D341Med (cell line): ENCODE measurements at places on chromosomes 11 and 22.

- no peak for DNase-seq
Observed at GRCh38 chr11:83153764-83154163, 3.2 kb upstream of the PCF11 start.

- DNase-seq: no peak
Observed at GRCh38 chr11:113461639-113462038, 13.6 kb downstream of the DRD2 start.

DNA sequence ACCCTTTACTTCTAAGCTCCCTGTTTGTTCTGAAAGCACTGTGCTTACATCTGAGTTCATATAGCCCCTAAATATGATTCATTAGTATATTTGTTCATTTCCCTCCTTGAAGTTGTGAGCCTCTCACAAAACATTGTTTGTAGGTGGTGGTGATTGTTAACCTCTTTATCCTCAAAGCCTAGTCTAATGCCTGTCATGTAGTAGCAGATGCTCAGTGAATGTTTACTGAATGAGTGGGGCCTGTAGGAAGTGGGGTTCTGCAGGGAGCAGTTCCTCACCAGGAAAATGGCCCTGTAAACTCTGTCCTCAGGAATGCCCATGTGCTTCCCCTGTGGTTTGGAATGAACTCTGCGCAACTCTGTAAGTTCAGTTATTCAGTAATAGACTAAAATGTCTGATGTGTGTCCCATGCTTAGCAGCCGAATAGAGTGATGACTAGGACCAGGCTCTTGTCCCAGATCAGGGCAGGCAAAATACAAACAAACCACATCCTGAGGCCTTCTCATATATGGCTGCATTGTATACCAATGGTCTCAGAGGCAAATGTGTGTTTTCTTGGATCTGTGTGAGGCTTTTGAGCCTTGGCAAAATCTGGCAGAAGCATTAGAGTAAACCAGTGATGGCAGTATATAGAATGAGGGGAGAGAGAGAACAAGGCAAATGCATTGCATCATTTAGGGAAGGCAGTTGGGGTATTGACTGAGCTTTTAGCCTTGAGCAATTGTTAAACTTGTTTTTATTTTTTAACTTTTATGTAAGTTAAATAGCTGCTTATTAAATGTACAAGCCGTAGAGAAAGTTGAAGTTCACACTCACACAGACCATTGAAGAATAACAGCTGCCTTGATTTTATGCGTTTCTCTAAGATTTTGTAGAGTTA lies 91.4 kb upstream of the BIRC3 start:
- DNase-seq: no peak

DNA sequence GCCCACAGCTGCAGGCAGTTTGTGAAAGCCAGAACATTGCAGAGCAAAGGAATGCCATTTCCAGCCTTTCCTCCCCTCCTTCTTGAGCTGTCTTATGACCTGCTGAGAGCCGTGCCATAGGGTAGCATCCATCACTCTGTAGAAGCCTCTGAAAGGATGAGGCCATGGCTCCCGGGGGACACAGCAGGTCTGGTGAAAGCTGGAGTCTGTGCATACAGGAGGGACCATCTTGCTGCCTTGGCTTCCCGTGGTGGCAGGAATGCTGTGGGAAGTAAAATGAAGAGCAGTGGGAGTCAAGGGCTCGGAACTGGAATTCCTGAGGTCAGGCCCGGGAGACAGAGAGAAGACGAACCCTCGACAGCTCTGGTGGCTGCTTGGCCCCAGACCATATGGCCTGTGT lies 30.9 kb downstream of the ANO1 start:
- DNase-seq: no peak

DNA sequence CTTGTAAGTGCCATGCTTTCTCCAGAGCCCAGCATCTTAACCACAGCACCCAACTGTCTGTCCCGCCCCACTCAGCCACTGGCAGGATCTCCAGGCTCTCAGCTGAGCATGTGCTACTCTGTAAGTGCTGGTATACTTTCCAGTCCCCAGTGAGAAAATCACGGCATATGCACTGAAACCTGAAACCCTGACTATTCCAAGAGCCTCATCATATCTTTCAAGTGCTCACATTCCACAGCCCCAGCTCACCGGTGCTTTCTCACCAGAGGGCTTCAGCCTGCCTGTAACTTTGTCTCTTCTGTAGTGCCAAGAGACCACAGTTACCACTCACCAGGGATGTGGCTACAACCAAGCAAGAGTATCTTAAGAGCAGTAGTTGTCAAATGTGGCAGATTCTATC lies 24.4 kb upstream of the PAMR1 start:
- DNase-seq: no peak

- DNase-seq: peak; percentile 4
Observed at GRCh38 chr22:19373450-19373849, 58.1 kb downstream of the HIRA start.

GRCh38 chr11:115244758-115245157 lies 259.5 kb downstream of the CADM1 start:
- no peak for DNase-seq

DNA sequence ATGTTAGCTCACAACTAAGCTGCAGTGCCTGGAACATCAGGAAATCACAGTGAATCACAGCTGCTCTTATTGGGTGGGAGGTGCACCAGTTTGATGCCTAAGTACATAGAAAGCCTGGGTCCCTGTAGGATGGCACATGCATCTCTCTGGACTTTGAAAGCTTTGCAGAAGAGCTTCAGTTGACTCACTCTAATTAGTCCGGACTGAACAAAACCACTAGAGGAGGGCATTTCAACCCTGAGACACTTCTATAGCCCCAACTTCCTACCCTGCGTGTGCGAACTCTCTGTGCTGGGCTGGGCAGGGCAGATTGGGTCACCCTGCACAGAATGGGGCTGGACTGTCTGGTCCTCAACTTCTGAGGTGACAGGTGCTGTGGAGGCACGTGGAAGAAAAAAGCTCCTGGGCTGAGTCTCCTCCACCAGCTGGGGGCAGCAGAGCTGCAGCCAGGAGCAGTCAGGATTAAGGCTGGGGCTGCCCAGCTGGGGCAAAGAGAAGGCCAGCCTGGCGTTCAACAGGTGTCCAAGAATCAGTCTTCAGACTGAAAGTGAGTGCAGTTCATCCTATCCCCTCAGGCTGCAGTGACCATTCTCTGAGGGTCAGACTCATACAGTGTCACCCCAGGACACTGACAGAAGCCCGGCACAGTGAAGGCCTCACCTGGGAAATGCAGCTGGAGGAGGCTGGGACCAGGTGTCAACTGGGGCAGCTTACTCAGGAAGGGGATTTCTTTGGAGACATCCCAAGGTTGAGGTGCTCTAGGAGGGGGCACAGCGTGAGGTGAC lies 22.1 kb downstream of the GGTLC2 start:
- DNase-seq: peak; percentile 41

DNA sequence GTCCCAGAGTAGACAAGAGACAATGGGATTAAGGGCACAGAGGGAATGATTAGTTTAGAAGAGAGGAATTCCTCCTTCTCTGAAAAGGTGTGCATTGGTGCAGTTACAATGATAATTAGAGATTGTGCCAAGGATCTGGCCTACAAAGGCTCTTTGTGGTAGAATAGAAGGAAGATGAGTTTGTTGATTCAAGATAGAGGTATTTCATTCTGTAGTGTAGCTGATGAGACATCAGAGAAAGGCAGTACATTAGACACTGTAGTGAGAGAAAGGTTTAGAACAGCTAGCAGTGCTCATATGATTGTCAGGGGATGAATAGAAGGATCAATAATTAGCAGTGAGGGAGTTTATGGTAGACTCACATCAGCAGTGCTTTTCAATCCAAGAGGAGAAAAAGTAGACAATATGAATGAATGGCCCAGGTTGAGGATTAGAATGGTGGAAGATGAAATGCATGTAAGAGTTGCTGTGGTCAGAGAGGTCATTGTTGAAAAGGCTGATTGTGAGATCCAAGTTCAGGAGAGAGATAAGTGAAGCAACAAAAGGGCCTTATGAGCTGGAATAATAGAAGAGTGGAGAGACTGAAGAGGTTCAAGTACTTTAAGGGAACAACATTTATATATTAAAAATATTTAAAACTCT lies 28.9 kb downstream of the SIK2 start:
- no peak for DNase-seq

- DNase-seq: peak; percentile 60
Observed at GRCh38 chr11:46112961-46113607, 8.2 kb downstream of the PHF21A start.

- DNase-seq: no peak
Observed at GRCh38 chr11:126870021-126870420, 130.5 kb downstream of the KIRREL3 start.

GRCh38 chr11:9955391-9955790 lies 291.5 kb downstream of the SWAP70 start:
- DNase-seq: no peak

DNA sequence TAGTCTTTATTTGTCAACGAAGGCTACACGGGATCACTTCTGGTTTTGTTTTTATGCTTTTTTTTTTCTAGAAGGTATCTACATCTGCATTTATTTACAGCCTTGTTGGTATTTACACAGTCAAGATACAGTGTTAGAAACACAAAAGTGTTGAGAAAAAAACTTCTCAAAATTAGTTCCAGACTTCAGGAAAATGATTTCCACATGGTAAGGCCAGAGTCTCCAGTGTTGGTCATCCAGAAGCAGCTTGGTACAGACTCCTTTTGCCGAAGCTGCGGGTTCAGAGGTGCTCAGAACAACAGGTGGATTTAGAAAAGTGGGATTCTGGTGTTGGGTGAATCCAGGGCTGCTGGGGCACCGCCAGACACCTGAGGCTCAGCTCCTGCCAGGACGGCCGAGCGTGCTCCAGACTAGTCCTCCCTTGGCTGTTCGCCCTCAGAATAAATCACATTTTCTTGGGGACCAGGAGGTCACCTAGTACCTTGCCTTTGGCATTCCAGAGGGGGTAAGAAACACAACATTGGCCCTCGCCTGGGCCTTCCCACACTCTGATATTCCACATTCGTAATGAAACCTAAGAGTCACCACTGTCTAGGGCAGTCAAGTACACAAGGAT lies 78.7 kb upstream of the NARS2 start:
- DNase-seq: peak; percentile 12

- no peak for DNase-seq
Observed at GRCh38 chr22:39686776-39687525, 116.4 kb downstream of the CACNA1I start.

- DNase-seq: no peak
Observed at GRCh38 chr22:37920126-37920525, 14.0 kb downstream of the MICALL1 start.

GRCh38 chr11:93648158-93648557 lies 13.3 kb upstream of the CEP295 start:
- no peak for DNase-seq

- DNase-seq: no peak
Observed at GRCh38 chr11:126548581-126549550, 193.4 kb downstream of the ST3GAL4 start.

DNA sequence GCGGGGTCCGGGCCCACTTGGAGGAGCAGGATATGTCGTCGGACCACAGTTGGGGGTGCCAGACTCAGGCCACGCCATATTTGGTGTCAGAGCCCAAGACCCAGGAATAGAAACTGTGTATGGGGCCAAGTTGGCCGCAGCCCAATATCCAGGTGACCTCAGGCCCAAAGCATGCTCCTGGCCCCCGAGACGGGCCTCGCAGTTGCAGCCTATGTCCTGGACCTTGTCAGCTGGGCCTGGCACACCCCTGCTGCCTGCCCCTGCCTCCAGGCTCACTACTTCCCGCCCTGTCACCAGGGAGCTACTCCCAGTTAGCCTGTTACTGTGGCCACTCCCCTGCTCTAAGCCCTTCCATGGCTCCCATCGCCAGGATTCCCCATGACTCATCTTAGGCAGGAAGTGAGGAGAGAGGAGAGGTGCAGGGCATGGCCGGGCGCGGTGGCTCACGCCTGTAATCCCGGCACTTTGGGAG lies 23.1 kb downstream of the A4GALT start:
- DNase-seq: peak; percentile 30

DNA sequence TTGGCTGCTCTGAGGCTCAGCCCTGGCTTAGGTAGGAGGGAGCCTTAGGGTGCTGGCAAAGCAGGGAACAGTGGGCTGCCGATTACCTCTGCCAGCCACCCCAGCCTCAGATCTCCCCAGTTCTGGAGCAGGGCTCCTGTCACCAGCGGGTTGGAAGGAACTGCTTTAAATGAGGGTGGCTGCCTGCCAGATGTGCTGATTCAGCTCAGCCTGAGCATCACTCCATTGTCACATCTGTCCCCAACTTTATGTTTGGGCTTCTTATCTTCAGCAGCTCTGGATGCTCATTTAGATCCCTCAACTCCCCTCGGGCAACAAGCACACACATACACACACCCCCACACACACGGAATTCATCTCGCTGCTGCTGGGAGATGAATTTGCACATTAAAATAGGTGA lies 16.9 kb upstream of the ANKK1 start:
- no peak for DNase-seq

GRCh38 chr11:94310191-94310875 lies 6.0 kb downstream of the IZUMO1R start:
- no peak for DNase-seq

DNA sequence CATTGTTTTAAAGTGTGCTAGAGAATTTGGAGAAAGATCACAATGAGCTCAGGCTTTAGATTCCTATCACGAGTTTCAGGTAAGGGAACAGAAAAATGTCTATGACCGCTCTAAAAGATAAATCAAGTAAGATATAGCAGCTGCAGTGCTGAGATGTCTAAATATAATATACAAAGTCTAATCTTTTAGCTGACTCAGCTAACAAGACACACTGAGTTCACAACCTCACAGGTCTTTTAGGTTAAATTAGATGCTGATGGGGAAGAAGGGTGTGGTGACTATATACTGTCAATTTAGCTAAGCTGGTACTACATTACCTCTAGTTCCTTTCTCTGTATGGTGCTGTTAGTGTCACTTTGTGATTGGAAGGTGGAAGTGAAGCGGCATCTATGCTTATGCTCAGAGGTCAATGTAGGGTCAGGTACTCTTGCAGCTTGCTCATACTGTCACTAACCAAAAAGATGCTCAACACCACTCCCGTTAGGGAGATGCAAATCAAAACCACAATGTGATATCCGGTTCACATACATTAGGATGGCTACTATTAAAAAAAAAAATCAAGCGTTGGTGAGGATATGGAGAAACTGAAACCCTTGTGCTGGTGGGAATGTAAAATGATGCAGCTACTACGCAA lies 283.5 kb downstream of the SWAP70 start:
- no peak for DNase-seq

DNA sequence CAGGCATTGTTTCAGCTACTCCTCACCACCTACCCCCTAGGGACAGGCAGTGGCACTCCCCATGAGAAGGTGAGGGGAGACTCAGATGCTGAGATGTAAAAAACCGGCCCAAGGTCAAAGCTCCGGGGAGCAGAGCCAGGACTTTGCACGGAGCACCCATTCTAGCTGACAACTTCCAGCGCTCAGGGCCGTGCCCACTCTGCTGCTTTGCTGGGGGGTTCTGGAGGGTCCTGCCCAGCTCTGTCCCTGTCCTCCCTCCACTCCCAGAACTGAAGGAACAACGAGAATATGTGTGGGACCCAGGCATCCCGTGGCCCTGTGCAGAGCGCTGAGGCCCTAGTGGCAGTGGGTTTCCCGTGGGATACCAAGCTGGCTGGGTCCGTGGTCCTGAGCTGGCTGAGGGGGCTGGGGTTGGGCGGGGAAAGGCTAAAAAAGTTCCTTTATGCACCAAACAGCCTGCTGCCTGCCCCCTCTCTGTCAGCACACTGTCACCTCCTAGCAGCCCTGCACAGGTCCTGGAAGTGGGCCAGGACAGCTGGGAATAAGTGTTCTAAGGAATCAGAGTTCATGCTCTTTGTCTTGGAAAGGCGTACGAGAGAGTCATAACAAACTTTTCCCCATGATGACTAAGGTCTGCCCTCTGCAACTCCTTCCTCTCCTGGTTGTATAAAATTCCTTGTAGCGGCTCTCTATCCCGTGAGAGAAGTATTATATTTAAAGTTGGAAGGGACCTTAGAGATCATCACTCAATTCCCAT lies 1.9 kb downstream of the MS4A10 start:
- DNase-seq: no peak
